ENCODE measurements at places on chromosomes 6 and 20.
A peak's percentile ranks its signal among the peaks of the same experiment; 100 is the strongest.

DNA sequence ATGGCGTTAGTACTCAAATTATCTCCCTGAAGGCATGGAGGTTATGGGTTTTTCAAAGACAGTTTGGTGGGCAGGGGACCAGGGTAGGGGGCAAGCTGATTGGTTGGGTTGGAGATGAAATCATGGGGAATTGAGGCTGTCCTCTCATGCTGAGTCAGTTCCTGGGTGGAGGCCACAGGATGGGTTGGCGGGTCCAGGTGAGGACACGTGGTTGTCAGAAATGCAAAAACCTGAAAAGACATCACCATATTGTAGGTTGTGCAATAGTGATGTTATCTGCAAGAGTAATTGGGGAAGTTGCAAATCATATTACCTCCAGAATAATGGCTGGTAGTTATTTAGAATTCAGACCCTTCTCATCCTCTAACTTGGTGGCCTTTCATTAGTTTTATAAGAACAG lies 30.1 kb downstream of the GPX6 start:
- DNase-seq = no peak

DNA sequence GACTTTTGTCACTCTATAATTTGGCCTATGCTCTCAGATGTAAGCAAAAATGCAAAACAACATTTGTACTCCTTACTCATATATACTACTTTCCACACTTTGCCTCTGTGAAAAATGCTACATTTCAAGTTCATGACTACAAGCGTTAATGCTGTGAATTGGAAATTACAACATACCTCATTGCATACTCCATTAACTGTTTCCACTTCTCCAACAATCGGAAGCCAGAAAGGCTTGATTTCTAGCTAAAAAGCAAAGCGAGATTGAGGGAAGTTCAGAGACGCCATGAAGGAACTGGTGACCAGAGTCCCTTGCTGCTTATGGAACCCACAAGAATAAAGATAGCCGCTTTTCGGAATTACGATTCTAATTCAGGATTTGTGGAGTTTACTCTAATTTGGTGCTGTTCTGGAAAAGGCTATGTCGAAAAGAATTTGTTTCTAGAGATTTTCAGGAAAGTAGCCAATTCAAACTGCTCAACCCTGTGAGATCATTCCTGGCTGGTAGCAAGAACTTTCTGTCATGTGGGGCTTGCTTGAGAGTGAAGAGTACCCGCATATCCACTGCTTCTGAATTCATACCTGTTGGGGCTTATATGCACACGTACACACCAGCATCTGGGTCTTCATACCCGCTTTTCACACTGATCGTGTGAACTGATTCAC lies 98.0 kb upstream of the CITED2 start:
- DNase-seq = no peak

- no peak for DNase-seq
Measured at GRCh38 chr20:57890202-57890800, 180.5 kb upstream of the PMEPA1 start.

GRCh38 chr20:50837532-50838321 lies 42.9 kb downstream of the BCAS4 start:
- DNase-seq = peak; percentile 45

DNA sequence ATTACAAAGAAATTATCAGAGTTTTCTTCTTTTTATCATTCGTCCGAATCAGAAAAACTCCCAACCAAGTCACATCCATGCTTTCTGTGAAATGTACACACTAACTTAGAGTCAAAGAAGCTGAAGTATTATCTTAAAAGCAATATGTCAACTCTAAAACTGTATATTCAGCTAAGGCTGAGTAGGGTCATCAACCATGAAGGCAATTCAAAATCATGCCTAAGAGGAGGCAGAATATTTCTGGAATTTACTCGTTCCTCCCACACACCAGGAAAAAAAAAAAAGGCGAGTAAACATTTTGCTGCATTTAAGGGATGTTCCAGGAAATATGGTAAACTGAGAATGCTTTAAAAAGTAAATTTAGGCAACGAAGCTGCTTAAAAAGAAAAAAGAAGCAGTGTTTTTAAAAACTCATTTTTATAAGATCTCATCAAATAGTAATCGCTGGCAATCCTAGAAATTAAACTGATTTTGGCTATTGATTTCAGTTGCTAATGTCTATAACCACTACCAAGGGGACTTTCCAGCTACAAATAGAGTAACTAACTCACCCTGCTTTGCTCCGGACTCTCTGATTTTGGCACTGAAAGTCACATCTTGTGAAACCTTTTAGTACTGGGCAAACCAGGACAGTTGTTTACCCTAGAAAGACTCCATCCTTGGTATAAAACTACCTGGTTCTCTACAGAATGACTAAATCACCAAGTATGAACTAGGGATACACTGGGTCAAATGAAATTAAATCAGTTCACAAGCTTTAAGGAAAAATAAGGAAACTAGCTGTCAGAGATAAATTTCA lies 82.8 kb downstream of the MBOAT1 start:
- no peak for DNase-seq

GRCh38 chr6:93242049-93242448 lies 177.3 kb downstream of the EPHA7 start:
- DNase-seq = no peak

DNA sequence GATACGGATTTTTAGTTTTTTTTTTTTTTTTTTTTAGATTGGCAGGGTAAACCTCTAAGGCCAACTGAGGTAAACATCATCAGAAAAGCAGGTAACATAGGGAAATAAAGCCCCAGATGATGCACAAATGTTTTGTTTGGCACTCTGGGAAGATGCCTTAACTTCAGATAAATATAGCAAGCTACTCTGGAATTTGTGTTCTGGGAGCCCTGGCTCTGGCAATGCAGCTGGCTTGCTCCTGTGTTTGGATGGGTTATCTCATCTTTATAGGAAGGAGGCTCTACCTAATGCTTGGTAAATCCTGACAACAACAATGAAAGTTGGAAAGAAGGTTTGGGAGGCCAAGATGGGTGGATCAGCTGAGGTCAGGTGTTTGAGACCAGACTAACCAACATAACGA lies 77.4 kb downstream of the GFOD1 start:
- DNase-seq = no peak

- no peak for DNase-seq
Measured at GRCh38 chr6:65117817-65118409, 589.1 kb downstream of the EYS start.

DNA sequence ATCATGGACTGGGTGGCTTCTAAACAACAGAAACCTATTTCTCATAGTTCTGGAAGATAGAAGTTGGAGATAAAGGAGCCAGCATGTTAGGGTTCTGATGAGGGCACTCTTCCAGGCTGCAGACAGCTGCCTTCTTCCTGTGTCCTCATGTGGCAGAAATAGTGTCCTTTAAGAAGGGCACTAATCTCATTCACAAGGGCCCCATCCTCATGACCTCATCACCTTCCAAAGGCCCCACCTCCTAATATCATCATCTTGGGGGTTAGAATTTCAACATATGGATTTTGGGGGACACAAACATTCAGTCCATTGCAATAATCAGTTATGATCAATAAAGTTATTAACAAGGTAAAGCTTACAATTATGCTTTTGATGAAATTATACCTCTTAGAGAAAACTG lies 130.8 kb upstream of the SLC22A23 start:
- DNase-seq = no peak

- no peak for DNase-seq
Measured at GRCh38 chr6:7730001-7730783, 4.3 kb downstream of the BMP6 start.

GRCh38 chr20:13930281-13930680 lies 60.1 kb downstream of the SEL1L2 start:
- no peak for DNase-seq

GRCh38 chr6:114267897-114268296 lies 74.9 kb downstream of the HS3ST5 start:
- no peak for DNase-seq

DNA sequence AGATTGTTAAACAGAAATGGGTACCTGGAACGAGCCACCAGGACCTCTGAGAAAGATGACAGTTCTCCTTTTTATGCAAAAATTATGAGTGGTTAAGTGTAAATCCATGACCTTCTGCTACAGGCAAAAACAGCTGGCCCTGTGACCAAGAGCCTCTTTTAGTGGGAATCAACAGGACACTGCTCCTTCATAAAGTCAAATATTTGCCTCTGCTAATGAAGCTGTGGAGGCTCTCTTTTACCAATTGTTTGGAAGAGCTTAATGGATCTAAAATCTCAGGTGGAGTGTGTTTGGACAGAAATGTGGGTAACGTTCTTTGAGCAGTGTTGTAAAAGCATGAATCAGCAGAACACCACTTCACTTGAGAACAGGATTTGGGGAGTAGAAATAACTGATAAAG lies 117.5 kb upstream of the PCSK2 start:
- no peak for DNase-seq

- DNase-seq = peak; percentile 12
Measured at GRCh38 chr20:17431621-17432364, 99.4 kb downstream of the BFSP1 start.

GRCh38 chr6:32843979-32844838 lies at the start of gene PSMB8:
TSS of gene PSMB8 (minus strand) at chr6:32844047. CDS start at chr6:32843996, 51 bp downstream.
- peak; percentile 97 for DNase-seq

DNA sequence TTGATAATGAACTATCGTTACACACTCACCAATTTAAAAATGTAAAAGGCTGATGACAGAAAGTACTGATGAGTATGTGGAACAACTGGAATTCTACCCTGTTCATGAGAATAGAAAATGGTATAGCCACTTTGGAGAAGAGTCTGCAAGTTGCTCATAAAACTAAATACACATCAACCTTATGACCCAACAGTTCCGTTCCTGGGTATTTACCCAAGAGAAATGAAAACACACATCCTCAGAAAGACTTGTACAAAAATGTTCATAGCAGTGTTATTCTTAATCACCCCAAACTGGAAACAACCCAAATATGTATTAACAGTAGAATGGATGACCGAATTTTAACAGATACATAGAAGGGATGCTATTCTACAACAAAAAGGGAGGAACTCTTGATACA lies 145.7 kb upstream of the LRFN2 start:
- DNase-seq = no peak

DNA sequence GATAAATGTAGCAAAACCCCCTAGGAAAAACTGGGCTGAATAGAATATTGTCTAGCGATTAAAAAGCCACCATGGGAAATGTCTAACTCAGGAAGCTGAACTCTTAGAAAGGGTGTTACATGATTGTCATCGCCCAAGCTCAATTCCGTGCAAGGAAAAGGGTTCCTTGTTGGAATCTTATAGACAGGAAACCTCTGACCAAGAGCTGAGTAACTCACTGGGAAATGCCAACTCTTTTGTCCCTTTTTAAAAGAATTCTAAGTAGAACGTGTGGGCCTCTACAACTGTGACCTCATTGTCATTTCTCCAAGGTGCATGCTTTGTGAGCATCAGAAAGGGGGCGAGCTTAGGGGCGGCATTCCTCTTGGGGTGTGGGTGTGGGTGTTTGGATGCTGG lies 88.1 kb downstream of the SYNJ2 start:
- DNase-seq = no peak

GRCh38 chr6:85866758-85867401 lies 224.2 kb upstream of the SYNCRIP start:
- DNase-seq = no peak

- peak; percentile 38 for DNase-seq
Measured at GRCh38 chr20:57378646-57379262, 12.4 kb upstream of the RBM38 start.

DNA sequence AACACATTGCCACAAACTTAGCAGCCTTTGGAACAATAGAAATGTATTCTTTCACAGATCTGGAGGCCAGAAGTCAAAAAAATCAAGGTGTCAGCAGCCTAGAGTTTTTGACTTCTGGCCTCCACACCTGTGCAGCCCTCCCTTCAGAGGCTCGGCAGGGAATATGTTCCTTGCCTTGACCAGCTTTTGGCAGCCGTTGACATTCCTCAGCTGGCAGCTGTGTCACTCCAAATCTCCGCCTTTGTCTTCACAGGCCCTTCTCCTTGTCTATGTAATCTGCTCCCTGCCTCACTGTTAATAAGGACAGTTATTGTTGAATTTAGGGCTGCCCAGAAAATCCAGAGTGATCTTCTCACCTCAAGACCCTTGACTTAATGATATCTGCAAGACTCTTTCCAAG lies 17.2 kb upstream of the AHI1 start:
- DNase-seq = no peak

GRCh38 chr6:155116571-155116910 lies 121.4 kb downstream of the TIAM2 start:
- DNase-seq = no peak

DNA sequence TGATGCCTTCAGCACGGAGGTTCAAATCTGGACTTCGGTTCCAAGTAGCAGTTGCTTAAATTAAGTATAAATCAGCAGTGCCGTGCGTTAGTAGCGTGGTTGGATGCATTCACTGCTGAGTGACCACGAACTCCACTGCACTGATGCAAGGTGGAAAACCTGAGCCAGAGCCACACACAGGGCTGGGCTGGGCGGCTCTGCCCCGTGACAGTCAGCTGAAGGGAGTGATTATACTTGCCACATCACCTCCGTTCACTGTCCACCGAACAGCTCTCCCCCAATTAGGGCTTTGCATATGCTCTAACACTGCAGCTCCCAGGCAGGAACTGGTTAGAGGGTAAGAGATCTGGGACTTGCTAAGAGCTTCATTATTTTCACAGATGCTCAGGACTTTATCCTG lies 22.2 kb downstream of the PPP1R3G start:
- DNase-seq = no peak

- DNase-seq = no peak
Measured at GRCh38 chr6:62345446-62345845, 59.4 kb upstream of the KHDRBS2 start.

- DNase-seq = no peak
Measured at GRCh38 chr6:54595844-54596243, 250.7 kb upstream of the FAM83B start.

All from T-helper 2 cell (primary cell).